ENCODE measurements at places on chromosomes 5 and 9.
A peak's percentile ranks its signal among the peaks of the same experiment; 100 is the strongest.

- DNase-seq, result peak; percentile 24
These were observed 632 bp downstream of the UBAP1 start for GRCh38 chr9:34179213-34180136.

GRCh38 chr5:160315968-160316367, 3.6 kb upstream of the CCNJL start:
- no peak for DNase-seq

- DNase-seq, result peak; percentile 95
These were observed at the start of gene RNF145 for GRCh38 chr5:159209438-159210209. RNF145 (minus strand) TSS chr5:159209553; CDS start chr5:159203617, 5,936 bp downstream.

- no peak for DNase-seq
These were observed 3.3 kb upstream of the SMC5 start for GRCh38 chr9:70255486-70255885.

GRCh38 chr5:86371061-86371460, 246.7 kb upstream of the COX7C start:
- DNase-seq, result no peak
